ENCODE measurements at places on chromosomes 4 and X. TPM values are rescaled to one million over a fixed set of nuclear protein-coding genes. Genes with fewer than 3 reads are reported as not detected.

The NPY2R gene
- not detected for total RNA-seq

The CFP gene
- 2.4 TPM for total RNA-seq

The TLR6 gene
- 1.8 TPM for total RNA-seq

The NPFFR2 gene
- not detected for total RNA-seq

The RAB33A gene
- 24.0 TPM for total RNA-seq

The CFAP47 gene
- not detected for total RNA-seq

The GLRA3 gene
- not detected for total RNA-seq

The PDCL2 gene
- not detected for total RNA-seq

The BEX3 gene
- 22.0 TPM for total RNA-seq

The UGT2B10 gene
- total RNA-seq, result not detected

The DNAAF6 gene
- total RNA-seq, result not detected

The ASB11 gene
- not detected for total RNA-seq

DNA sequence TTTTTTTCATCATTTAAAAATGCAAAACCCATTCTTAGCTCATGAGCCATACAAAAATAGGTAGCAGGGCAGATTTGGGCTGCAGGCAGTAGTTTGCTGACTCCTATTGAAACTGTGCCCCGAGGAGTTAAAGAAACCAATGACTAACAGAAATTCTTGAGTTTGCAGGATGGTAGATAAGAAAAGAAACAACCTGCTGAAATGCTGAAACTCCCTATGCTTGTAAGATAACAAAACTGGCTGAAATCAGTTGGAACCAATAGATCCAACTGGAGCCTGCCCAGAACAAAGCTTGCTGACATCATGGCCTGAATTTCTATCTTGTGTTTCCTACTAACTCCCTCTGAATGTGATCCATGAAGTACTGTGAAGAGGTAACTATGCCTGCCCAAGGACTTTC lies 68.6 kb downstream of the ANOS1 start:
- no peak for DNase-seq
- H3K27ac ChIP-seq, result no peak overlapping the region
- H3K4me1 ChIP-seq, result no peaks in the 10 kb centered on the region
- no peaks in the 10 kb centered on the region for H3K27me3 ChIP-seq
- no peaks in the 10 kb centered on the region for H3K36me3 ChIP-seq
- H3K4me3 ChIP-seq, result no peak overlapping the region

- no peak for DNase-seq
- no peaks in the 10 kb centered on the region for H3K36me3 ChIP-seq
- H3K27ac ChIP-seq, result no peak overlapping the region
- H3K4me1 ChIP-seq, result peaks cover 12% of the 10 kb centered on the region
- peaks cover 2% of the 10 kb centered on the region for H3K27me3 ChIP-seq
These were observed 198.4 kb downstream of the MAML3 start for GRCh38 chr4:139955600-139955999.

GRCh38 chrX:105098812-105099211 lies 121.7 kb downstream of the TEX13A start:
- no peak overlapping the region for H3K4me3 ChIP-seq
- H3K4me1 ChIP-seq, result no peaks in the 10 kb centered on the region
- H3K27me3 ChIP-seq, result no peaks in the 10 kb centered on the region
- no peak for DNase-seq

GRCh38 chrX:53605004-53605403 lies 81.5 kb downstream of the HUWE1 start:
- H3K4me3 ChIP-seq, result no peak overlapping the region
- no peak for DNase-seq
- H3K4me1 ChIP-seq, result peaks cover 4% of the 10 kb centered on the region
- H3K27me3 ChIP-seq, result no peaks in the 10 kb centered on the region

DNA sequence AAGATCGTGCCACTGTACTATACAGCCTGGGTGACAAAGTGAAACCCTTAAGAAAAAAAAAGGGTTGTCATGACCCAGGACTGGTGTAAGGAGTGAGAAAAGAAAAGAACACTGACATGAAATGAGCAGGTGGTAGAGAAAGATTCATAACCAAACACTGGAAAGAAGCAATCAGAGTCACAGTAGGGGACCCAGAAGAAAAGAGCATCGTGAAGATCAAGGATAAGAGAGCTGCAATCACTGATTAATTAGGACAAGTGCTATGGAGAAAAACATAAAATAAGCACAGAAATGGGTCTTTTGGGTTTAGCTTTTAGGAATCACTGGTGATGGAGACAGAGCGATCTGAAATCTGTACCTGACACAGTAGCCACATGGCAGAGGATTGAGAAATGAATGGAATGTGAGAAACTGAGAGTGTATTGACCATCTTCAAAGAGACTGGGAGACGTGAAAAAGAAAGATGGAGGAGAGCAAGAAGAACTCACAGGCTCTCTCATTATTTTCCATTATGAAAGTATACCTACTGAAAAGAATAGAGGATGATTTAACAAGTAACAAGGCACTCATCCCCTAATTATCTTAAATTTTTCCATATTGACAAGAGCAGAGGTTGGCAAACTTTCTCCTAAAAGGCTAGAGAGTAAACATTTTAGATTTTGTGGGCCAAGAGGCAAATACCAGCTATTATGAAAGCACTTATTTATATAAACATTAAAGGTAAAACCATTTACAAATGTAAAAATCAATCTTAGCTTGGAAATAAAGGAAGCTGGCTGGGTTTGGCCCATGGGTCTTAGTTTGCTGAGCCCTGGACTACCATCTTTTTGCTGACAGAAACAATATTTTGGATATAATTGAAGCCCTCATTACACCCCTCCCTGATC lies 7.3 kb downstream of the TMEM154 start:
- no peak for DNase-seq
- H3K27ac ChIP-seq, result no peak overlapping the region
- peaks cover 18% of the 10 kb centered on the region for H3K4me1 ChIP-seq
- H3K36me3 ChIP-seq, result peaks cover 4% of the 10 kb centered on the region

GRCh38 chr4:7017446-7018048 lies 25.6 kb upstream of the TADA2B start:
- H3K36me3 ChIP-seq, result peaks cover 25% of the 10 kb centered on the region
- H3K27me3 ChIP-seq, result no peaks in the 10 kb centered on the region
- H3K4me1 ChIP-seq, result peaks cover 3% of the 10 kb centered on the region
- H3K27ac ChIP-seq, result peak overlapping the region; percentile 37

GRCh38 chr4:68724426-68724825 lies 54.0 kb upstream of the UGT2B15 start:
- no peak for DNase-seq
- no peaks in the 10 kb centered on the region for H3K4me1 ChIP-seq
- H3K27me3 ChIP-seq, result peaks cover 2% of the 10 kb centered on the region
- no peaks in the 10 kb centered on the region for H3K36me3 ChIP-seq

DNA sequence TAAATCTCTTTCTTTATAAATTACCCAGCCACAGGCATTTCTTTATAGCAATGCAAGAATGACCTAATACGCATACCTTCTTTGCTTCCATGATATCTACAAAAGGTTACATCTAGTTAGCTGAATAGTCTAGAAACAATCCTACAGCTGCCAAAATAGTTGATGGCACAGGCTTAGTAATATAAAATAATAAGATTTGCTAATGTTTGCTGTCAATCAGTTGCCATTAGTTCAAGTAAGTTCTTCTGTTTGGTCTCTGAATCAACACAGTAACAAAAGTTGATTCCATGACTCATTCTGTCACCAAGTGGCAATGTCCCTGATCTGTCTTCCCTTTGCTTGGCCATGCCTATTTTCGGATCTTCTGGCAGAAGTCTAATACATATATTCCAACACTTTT lies 470.2 kb downstream of the SPRY1 start:
- no peak for DNase-seq
- H3K36me3 ChIP-seq, result no peaks in the 10 kb centered on the region
- H3K4me1 ChIP-seq, result no peaks in the 10 kb centered on the region
- H3K4me3 ChIP-seq, result no peak overlapping the region
- no peak overlapping the region for H3K27ac ChIP-seq

DNA sequence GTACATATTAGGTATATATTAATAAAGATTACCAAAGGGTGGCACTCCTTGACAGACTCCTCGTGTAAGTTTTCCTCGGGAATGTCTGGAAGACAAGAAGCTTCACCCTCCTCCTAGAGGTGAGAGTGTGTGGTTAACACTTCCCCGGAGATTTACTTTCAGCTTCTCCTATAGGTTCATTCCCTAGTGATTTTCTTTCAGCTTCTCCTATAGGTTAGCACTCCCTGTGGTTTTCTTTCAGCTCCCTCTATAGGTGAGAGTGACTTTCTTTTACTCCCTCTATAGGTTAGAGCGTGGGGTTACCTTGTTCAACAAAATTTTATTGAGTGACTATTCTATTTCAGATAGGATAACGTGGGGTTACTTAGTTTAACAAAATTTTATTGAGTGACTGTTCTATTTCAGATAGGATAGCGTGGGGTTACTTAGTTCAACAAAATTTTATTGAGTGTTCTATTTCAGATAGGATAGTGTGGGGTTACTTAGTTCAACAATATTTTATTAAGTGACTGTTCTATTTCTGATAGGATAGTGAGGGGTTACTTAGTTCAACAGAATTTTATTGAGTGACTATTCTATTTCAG lies 106.0 kb upstream of the PLAC1 start:
- peaks cover 2% of the 10 kb centered on the region for H3K36me3 ChIP-seq
- no peak overlapping the region for H3K27ac ChIP-seq
- H3K4me1 ChIP-seq, result peaks cover 6% of the 10 kb centered on the region

GRCh38 chr4:16516796-16517439 lies 290.6 kb upstream of the TAPT1 start:
- H3K27me3 ChIP-seq, result no peaks in the 10 kb centered on the region
- H3K4me1 ChIP-seq, result no peaks in the 10 kb centered on the region
- no peaks in the 10 kb centered on the region for H3K36me3 ChIP-seq
- no peak for DNase-seq
- no peak overlapping the region for H3K27ac ChIP-seq

- peaks cover 52% of the 10 kb centered on the region for H3K36me3 ChIP-seq
- H3K27ac ChIP-seq, result no peak overlapping the region
- H3K4me3 ChIP-seq, result no peak overlapping the region
- DNase-seq, result no peak
- no peaks in the 10 kb centered on the region for H3K27me3 ChIP-seq
- H3K4me1 ChIP-seq, result no peaks in the 10 kb centered on the region
These were observed 150.0 kb downstream of the PDE5A start for GRCh38 chr4:119478446-119479179.

DNA sequence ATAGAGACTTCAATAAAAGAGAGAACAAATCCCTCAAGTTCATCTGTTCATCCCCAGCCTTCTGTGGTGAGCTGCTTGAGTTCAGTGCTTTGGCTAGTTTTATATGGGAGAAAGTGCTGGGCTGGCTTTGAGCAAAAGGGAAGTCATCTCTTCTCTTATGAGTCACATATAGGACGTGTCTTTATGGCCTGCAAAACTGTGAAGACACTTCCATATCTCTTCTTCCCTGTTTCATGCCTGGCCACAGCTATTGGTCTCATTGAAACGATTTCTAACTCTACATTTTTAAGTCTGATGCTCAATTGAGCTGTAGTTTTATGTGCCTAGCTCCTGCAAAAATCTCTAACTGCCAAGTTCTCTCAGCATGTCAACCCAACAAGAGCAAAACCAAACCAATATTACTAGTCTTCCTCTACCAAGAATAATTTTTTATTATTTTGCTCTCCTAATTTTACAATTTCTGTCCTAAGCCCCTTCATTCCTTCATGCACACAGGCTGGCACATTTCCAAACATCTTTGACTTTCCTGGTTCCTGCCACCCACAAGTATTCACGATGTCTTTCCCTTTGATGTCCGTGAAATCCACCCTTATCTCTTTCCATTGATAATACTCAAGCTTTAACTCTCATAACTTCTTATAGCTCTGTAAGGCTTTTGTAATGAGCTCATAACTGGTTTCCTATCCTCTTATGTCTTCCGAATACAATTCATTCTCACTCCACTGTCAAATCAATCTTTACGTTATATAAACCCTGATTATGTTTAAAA lies 165.3 kb downstream of the BTC start:
- peaks cover 1% of the 10 kb centered on the region for H3K27me3 ChIP-seq
- no peak overlapping the region for H3K4me3 ChIP-seq
- no peak for DNase-seq
- H3K36me3 ChIP-seq, result no peaks in the 10 kb centered on the region
- no peak overlapping the region for H3K27ac ChIP-seq

DNA sequence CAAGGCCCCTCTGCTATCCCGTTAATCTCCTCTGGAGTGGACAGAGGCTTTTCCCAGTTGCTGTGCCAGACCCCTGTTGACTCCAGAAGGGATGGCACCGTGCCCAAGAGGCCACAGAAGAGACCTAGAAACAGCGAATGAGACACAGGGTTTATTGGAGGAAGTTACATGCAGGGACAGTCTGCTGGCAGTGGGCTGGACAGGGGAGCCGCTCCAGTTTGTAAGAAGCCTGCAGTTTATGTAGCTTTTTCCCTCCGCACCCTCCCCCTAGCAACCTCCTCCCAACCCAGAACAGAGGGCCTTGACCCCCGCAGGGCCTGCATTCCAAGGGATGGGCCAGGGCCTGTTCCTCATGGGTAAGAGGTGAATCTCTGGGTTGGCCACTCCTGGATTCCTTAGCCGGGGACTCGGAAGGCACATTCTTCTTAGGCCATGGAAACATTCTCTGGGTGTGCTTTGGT lies 216.8 kb upstream of the PSAPL1 start:
- H3K27me3 ChIP-seq, result peaks cover 5% of the 10 kb centered on the region
- no peak overlapping the region for H3K4me3 ChIP-seq
- H3K36me3 ChIP-seq, result no peaks in the 10 kb centered on the region
- DNase-seq, result no peak
- H3K27ac ChIP-seq, result no peak overlapping the region

DNA sequence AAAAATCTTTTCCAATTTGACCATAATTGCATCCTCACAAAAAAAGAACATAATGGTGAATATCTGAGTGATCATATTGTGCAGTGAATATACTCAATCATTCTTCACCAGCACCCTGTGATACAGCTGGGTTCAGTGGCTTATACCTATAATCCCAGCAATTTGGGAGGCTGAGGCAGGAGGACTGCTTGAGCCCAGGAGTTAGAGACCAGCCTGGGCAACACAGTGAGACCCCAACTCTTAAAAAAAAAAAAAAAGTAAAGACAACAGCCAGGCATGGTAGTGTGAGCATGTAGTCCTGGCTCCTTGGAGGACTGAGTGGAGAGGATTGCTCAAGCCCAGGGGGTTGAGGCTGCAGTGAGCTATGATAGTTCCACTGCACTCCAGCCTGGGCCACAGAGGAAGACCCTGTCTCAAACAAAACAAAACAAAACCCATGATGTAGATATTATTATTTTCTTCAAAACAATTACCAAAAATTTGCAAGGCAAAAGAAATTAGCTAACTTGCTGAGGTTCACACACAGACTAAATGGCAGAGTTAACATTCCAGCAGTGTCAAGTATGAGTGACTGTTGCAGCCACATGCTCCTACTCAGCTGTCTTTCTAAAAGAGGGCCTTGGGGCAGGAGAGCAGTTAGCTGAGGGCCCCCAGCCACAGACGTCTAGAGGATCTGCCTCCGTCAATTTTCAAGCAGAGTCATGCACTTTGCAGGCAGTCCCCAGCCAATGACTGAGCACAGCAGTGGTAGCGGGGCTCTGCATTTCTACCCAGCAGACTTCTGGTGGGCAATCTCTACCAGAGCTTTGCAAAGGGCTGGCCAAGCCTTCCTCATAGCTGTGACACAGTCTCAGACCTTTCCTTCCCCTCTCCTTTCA lies 33.4 kb downstream of the ADGRA3 start:
- H3K27me3 ChIP-seq, result no peaks in the 10 kb centered on the region
- H3K4me3 ChIP-seq, result no peak overlapping the region
- DNase-seq, result no peak
- H3K36me3 ChIP-seq, result peaks cover 5% of the 10 kb centered on the region
